AG10803 (cell line): ENCODE measurements at places on chromosomes 7 and 10.

GRCh38 chr7:65923316-65923715, 50.4 kb downstream of the VKORC1L1 start:
- DNase-seq, result no peak

DNA sequence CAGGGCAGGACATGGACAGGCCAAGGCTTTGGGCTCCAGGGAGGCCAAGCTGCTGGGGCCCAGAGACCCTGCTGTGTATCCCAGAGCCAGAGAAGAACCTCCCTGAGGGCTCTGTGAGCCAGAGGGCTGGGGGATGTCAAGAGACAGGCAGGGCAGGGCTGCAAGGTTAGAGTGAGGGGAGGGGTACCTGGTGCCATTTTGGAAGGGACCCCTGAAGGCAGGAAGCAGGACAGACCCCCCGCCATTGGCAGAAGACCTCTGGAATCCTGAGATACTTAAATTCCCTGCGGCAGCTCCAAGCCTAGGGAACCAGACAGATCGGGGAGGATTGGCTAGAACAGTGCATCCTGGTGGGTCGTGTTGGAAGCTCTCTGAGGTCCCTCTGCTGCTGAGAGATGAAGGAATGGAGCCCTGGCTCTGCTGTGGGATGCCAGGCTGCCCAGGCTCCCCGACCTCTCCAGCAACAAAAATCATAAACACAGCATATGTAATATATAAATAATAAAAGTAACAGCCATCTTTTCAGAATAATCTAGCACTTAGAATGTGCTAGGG, 75.0 kb downstream of the LHPP start:
- no peak for DNase-seq

- DNase-seq, result no peak
Observed at GRCh38 chr7:157116762-157117161, 22.0 kb upstream of the UBE3C start.

DNA sequence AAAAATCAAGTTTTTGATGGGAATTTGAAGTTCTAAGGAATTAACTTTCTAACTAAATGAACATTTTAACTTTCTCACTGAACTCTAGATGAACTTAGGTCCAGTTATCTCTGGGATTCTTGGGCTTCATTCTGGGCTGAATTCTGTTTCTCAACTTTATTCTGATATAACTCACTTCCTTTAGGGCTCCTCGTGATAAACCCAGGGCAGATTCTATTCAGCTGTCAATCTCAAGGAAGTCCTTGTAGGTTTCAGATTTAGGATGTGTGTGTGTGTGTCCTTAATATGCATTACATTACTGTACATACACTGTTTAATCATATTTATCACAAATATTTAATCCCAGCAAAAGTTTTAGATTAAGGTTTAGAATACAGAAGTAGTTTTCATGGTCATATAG, 344.3 kb downstream of the GATA3 start:
- DNase-seq, result no peak

DNA sequence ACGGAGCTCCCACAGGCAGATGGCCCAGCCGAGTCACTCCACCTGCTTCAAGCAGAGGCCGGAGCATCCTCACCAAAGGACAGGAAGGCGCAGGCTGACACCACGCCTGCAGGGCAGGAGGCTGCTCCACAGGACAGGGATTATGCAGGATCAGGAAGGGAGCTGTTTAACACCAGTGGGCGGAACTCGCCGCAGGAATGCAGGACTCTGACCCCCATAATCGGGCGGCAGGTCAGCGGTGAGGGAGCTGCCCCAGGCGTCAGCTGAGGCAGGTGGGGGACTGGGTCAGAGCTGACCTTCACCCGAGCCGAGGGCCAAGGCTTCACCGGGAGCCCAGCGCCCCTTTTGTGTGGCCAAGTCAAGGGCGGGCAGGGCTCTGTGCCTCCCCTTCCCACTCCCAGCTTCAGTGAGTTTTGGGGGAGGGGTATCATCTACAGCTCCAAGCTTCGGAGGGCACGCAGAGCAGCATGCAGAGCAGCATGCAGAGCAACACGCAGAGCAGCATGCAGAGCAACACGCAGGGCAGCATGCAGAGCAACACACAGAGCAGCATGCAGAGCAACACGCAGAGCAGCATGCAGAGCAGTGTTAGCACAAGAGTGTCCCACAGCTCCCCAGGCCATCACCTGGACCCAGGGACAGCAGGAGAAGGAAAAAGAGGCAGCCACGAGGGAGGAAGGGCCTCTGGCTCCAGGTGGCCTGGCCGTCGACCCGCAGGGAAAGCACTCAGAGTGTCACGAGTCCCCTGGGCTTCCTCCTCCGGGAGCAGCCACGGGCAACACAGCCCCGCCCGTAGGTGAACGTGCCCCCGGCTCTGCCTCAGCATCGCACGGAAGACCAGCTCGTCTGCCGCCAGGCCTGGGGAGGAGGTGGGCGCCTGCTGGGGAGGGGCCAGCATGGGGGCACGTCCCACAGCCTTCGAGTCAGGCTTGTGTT, 151.7 kb upstream of the PPP2R2D start:
- no peak for DNase-seq

- no peak for DNase-seq
Observed at GRCh38 chr7:66304536-66304935, 99.4 kb downstream of the TPST1 start.
